Pulmonary artery endothelial cell (primary cell): ENCODE measurements at places on chromosomes 5 and 9. TPM values are rescaled to one million over a fixed set of nuclear protein-coding genes. Genes with fewer than 3 reads are reported as not detected.

- no peak for DNase-seq
These were observed 11.9 kb downstream of the FAM240B start for GRCh38 chr9:38707885-38708637.

Gene CDKN2A
- total RNA-seq: 2.0 and 6.9 TPM in 2 replicates

- DNase-seq: no peak
These were observed 21.4 kb downstream of the FREM1 start for GRCh38 chr9:14888875-14889274.

DNA sequence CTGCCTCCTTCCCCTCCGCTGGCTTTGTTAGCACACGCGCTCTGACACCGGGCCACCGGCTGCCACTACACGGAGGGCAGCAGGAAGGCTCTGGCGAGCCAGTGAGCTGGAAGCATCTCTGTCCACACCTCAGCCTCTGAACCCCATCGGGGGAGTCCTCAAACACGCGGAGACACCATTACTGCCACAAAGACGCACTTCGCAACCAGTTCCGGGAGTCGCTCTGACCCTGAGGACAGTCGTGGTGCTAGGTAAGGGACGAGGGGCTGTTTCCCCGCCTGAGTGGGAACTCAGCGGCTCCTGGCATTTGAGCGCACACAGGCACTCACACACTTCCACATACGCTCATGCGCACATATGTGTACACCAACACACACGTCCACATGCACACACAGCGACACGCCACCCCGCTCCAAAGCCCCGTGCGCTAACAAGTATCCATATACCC, 160.0 kb downstream of the C9orf152 start:
- no peak for DNase-seq

DNA sequence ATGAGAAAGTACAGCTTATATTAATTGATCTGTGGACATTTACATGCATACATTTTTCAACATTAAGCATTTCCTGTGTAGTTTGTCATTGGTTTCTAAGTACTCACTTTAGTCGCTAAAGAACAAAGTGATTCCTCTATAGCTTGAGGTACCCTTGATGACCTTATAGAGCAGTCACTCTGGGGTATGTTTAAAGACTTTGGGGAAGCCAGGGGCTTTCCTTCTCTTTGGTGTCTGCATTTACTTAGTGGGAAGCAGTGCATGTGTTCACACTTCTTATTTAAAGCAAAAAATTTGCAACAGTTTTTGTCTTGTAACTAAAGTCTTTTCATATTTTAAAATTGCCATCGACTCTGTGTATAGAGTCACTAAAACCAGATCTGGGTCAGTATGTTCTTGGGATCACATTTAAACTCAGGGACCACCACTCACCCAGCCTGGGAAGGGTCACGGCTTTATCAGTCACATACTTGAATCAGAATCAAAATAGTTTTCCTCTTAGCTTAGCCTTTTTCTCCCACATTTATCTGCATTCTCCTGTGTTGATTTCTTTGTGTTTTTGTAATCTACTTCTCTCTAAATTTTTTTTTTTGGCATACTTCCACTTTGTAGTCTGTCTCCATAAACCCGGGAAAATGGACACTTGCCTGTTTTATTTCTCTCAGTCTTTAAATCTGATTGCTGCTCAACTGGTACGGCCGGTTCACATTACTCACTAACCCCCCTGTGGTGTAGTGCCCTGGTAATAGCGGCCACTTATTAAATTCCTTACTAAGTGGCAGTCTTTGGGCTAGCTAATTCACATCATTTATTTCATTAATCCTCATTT, 143.9 kb upstream of the FBN2 start:
- DNase-seq: no peak

Gene MCC
- total RNA-seq: 44.7 and 79.4 TPM in 2 replicates

Gene PCDHAC2
- 2.0 and 2.5 TPM in 2 replicates for total RNA-seq

Gene PDE4D
- 17.7 and 22.4 TPM in 2 replicates for total RNA-seq

Gene C9orf50
- total RNA-seq: not detected in 2 replicates

GRCh38 chr5:95727764-95728191, 3.4 kb upstream of the RHOBTB3 start:
- no peak for DNase-seq

GRCh38 chr9:36855448-36856315, 178.4 kb downstream of the PAX5 start:
- no peak for DNase-seq

Gene FYB1
- total RNA-seq: 0.13 TPM in 1 of 2 replicates, not detected in the other

GRCh38 chr9:98380065-98380681, 124.7 kb upstream of the TBC1D2 start:
- no peak for DNase-seq
